ENCODE measurements at places on chromosomes 1 and 21. TPM values are rescaled to one million over a fixed set of nuclear protein-coding genes. Genes with fewer than 3 reads are reported as not detected.

The TNFRSF14 gene
- 0.66 TPM for total RNA-seq

GRCh38 chr1:26921126-26921539 lies 410 bp upstream of the NUDC start:
- H3K4me3 ChIP-seq, result peak overlapping the region; percentile 94
- H3K27me3 ChIP-seq, result no peaks in the 10 kb centered on the region
- peaks cover 9% of the 10 kb centered on the region for H3K4me1 ChIP-seq
- DNase-seq, result no peak
- peaks cover 10% of the 10 kb centered on the region for H3K36me3 ChIP-seq

DNA sequence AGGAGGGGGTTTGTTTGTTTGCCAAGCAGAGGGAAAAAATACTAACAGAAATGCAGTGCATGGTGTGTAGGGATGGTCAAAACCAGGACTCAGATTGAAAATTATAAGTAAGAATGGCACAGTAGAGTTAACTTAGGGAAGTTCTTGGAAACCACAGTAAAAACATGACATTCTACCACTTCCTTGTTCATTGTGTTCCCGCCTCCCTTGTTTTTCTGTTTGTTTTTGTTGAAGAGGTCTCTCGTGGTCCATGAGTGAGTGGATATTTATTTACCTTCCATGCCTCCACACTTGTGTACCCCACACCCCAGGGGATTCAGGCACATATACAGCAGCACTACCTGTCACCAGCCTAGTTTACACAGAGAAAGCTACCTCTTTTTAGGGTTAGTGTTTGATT lies 69.6 kb downstream of the OLFML2B start:
- no peaks in the 10 kb centered on the region for H3K4me1 ChIP-seq
- H3K27ac ChIP-seq, result no peak overlapping the region
- no peaks in the 10 kb centered on the region for H3K27me3 ChIP-seq
- H3K36me3 ChIP-seq, result no peaks in the 10 kb centered on the region
- DNase-seq, result no peak

GRCh38 chr1:155008015-155008941 lies 5.7 kb downstream of the ZBTB7B start:
- peaks cover 18% of the 10 kb centered on the region for H3K4me1 ChIP-seq
- H3K27me3 ChIP-seq, result no peaks in the 10 kb centered on the region
- no peaks in the 10 kb centered on the region for H3K36me3 ChIP-seq

- peaks cover under 1% of the 10 kb centered on the region for H3K4me1 ChIP-seq
- H3K4me3 ChIP-seq, result no peak overlapping the region
- H3K36me3 ChIP-seq, result no peaks in the 10 kb centered on the region
- no peak for DNase-seq
- no peak overlapping the region for H3K27ac ChIP-seq
Observed at GRCh38 chr1:54009406-54009805, 8.6 kb downstream of the LDLRAD1 start.

- H3K27me3 ChIP-seq, result no peaks in the 10 kb centered on the region
- H3K27ac ChIP-seq, result no peak overlapping the region
- no peak overlapping the region for H3K4me3 ChIP-seq
- no peaks in the 10 kb centered on the region for H3K4me1 ChIP-seq
- DNase-seq, result no peak
Observed at GRCh38 chr21:45861156-45861870, 120.3 kb upstream of the COL6A1 start.

- H3K4me3 ChIP-seq, result no peak overlapping the region
- no peak for DNase-seq
- peaks cover 19% of the 10 kb centered on the region for H3K27me3 ChIP-seq
- H3K27ac ChIP-seq, result no peak overlapping the region
Observed at GRCh38 chr21:41655259-41655658, 111.6 kb downstream of the RIPK4 start.

DNA sequence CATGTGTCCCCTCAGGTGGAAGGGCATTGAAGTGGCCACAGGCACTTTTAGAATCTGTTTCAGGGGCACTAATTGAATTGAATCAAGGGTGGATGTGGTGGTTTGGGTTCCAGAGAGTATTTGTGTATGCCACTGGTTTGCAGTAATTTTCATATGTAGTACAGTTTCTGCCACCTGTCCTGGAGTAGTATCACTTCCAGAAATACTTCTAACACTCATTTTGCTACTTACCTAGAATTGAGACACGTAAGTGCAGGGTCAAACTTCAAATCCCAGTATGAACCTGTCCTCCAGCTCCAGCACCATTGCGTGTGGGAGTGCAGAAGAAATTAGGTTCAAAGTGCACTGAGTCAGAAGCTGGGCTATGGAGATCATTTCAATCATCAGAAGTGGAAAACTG lies 26.8 kb downstream of the RSPH1 start:
- H3K4me3 ChIP-seq, result no peak overlapping the region
- H3K27me3 ChIP-seq, result no peaks in the 10 kb centered on the region
- H3K36me3 ChIP-seq, result no peaks in the 10 kb centered on the region
- DNase-seq, result no peak
- H3K4me1 ChIP-seq, result peaks cover 12% of the 10 kb centered on the region

GRCh38 chr1:179930867-179931266 lies 23.7 kb upstream of the CEP350 start:
- H3K4me1 ChIP-seq, result no peaks in the 10 kb centered on the region
- H3K4me3 ChIP-seq, result no peak overlapping the region
- H3K36me3 ChIP-seq, result no peaks in the 10 kb centered on the region
- no peak overlapping the region for H3K27ac ChIP-seq

The AKR7A3 gene
- total RNA-seq, result 1.7 TPM

The GJA4 gene
- total RNA-seq, result not detected

DNA sequence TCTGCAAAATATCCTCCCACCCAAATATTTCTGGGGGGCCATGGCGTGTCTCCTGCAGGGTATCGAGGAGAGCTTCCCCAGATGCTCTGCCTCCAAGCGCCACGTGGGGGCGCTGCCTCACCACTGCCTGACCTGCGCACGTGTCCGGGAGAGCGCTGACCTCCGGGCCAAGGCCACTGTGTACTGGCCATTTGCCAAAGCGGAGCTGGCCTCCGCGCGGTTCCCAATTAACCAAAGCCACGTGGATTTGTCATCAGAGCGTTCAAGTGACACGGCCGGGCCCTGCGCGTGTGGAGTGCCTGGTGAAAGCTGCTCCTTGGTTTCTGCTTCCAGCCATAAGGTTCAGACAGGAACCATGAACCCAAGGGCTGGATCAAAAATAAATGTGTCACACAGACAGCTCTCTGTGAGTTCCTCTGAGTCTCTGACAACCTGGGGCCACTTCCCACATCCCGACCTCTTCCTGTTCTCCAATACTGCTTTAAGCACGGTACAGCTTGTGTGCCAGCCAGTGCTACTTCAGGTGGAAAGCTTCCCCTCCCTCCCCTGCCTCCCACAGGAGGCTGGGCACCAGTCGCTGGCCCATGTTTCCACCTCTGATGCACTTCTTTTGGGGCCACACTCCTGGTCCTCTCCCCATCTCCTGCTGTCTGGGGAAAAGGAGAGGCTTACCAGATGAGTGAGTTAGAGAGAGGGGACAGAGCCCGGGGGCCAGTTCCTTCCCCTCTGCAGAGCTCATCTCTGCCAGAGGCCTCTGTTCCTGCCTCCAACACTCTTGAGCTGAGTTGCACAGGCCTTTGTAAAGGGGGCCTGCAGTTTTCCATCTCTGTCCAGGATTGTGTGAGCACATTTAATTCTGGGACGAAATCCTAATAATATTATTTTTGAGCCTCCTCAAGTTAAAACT lies 26.1 kb downstream of the ZP4 start:
- no peak for DNase-seq
- H3K4me1 ChIP-seq, result no peaks in the 10 kb centered on the region
- no peaks in the 10 kb centered on the region for H3K36me3 ChIP-seq

DNA sequence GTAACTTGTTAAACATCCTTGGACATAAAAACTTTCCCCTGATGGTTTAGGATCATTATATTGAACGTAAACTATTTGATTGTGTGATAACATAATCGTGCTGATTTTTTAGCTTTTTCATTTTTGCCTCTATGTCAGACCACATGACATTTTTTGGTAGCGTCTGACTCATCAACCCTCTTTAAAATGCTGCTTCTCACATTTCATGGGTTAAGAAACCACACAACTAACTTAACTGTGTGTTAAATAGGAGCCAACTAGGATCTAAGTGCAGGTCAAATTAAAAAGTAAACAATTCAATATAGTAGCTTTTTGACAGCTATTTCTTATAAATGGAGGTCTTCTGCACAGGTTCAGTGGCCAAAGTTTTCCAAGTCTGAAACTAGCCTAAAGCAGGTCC lies 9.8 kb downstream of the BTG3 start:
- H3K27ac ChIP-seq, result no peak overlapping the region
- no peak for DNase-seq
- H3K36me3 ChIP-seq, result peaks cover 63% of the 10 kb centered on the region
- H3K4me3 ChIP-seq, result no peak overlapping the region
- H3K4me1 ChIP-seq, result no peaks in the 10 kb centered on the region

DNA sequence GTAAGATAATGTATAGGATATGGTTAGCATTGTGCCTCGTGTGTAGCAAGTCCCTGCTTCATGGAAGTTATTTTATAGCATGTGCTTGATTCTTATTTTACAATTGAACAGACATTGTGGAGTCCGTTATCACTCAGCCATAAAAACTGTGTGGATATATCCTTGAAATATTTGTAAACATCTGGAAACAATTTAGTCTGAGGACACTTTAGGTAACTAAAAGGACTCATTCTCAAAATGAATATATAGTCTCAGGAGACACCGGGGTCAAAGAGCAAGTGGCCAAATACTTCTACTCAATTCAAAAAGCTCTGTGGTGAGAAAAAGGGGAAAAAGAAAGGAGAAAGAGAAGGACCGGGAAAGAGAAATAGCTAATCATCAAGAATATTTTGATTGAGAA lies 23.7 kb downstream of the PRRX1 start:
- no peak overlapping the region for H3K4me3 ChIP-seq
- no peak for DNase-seq
- no peaks in the 10 kb centered on the region for H3K27me3 ChIP-seq

GRCh38 chr21:42545745-42546144 lies 32.1 kb downstream of the SLC37A1 start:
- H3K27ac ChIP-seq, result no peak overlapping the region
- no peaks in the 10 kb centered on the region for H3K27me3 ChIP-seq
- no peak overlapping the region for H3K4me3 ChIP-seq

The TMEM9 gene
- 66.3 TPM for total RNA-seq

- no peaks in the 10 kb centered on the region for H3K4me1 ChIP-seq
- no peaks in the 10 kb centered on the region for H3K36me3 ChIP-seq
- H3K27me3 ChIP-seq, result no peaks in the 10 kb centered on the region
- no peak overlapping the region for H3K27ac ChIP-seq
Observed at GRCh38 chr1:230283678-230284077, 142.5 kb downstream of the PGBD5 start.

- H3K27ac ChIP-seq, result no peak overlapping the region
- H3K4me1 ChIP-seq, result no peaks in the 10 kb centered on the region
- no peaks in the 10 kb centered on the region for H3K27me3 ChIP-seq
- DNase-seq, result no peak
- no peak overlapping the region for H3K4me3 ChIP-seq
- no peaks in the 10 kb centered on the region for H3K36me3 ChIP-seq
Observed at GRCh38 chr1:72938408-72938807, 656.1 kb upstream of the NEGR1 start.

DNA sequence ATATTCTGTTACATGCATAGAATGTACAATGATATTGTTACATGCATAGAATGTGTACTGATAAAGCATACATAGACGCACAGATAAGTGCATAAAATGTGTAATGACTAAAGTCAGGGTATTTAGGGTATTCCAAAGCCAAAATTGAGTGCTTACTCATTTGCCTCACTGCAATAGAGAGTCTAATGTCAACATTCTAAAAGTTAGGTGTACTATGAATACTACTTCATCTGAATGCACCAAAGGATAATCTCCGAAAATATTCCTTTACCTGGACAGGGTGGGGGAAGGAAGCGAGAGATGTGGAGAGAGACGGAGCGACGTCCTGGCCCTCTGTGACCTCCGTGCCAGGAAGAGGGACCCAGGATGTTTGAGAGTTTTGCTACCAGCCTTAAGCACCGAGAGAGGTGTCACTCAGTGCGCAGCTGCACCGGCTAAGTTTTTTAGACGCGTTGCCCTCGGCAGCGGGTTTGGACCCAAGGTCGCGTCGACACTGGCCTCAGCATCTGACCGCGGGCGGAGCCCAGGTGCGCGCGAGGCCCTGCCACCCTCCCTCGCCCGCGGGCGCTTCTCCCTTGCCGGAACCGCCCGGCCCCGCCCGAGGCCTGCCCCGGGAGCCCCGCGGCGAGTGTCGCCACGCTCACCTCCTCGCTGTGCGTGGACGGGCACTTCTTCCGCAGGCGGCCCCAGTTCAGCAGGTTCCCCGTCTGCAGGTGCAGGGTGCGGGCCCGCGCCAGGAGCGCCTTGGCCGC lies 660 bp downstream of the GCLM start:
- peaks cover 34% of the 10 kb centered on the region for H3K4me1 ChIP-seq
- peak overlapping the region; percentile 88 for H3K27ac ChIP-seq
- no peaks in the 10 kb centered on the region for H3K36me3 ChIP-seq

DNA sequence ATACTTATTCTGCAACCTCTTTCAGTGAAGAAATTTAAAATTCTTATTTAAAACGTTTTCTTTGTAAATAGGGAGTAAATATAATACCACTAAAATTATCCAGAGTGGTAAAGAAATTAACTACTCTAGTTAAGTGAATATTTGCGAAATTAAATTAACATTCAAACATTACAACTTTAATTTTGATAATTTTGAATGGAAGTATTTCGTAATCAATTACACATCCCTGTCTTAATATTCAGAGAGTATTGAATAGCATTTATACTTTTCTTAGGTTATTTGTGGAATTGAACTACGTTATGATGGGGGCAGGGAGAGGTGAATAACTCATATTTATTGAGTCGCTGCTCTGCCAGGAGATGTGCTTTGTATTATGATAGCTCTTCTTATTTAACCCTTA lies 96.3 kb upstream of the KIF26B start:
- no peaks in the 10 kb centered on the region for H3K4me1 ChIP-seq
- no peak overlapping the region for H3K27ac ChIP-seq
- H3K27me3 ChIP-seq, result no peaks in the 10 kb centered on the region
- no peak overlapping the region for H3K4me3 ChIP-seq
- no peaks in the 10 kb centered on the region for H3K36me3 ChIP-seq
- DNase-seq, result no peak

The DTL gene
- total RNA-seq, result 41.0 TPM

GRCh38 chr1:97378596-97378995 lies 542.2 kb downstream of the DPYD start:
- peaks cover 6% of the 10 kb centered on the region for H3K4me1 ChIP-seq
- H3K27me3 ChIP-seq, result no peaks in the 10 kb centered on the region

GRCh38 chr1:67347688-67348472 lies 40.2 kb downstream of the IL12RB2 start:
- H3K4me3 ChIP-seq, result no peak overlapping the region
- no peak overlapping the region for H3K27ac ChIP-seq
- no peaks in the 10 kb centered on the region for H3K4me1 ChIP-seq
- no peaks in the 10 kb centered on the region for H3K27me3 ChIP-seq
- peak; percentile 54 for DNase-seq
- H3K36me3 ChIP-seq, result no peaks in the 10 kb centered on the region

DNA sequence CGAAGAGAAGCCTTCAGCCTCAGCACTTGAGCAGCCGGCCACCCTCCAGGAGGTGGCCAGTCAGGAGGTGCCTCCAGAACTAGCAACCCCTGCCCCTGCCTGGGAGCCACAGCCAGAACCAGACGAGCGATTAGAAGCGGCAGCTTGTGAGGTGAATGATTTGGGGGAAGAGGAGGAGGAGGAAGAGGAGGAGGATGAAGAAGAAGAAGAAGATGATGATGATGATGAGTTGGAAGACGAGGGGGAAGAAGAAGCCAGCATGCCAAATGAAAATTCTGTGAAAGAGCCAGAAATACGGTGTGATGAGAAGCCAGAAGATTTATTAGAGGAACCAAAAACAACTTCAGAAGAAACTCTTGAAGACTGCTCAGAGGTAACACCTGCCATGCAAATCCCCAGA lies 78.4 kb downstream of the PRDM2 start:
- H3K27me3 ChIP-seq, result no peaks in the 10 kb centered on the region
- no peak for DNase-seq
- H3K4me3 ChIP-seq, result no peak overlapping the region
- no peaks in the 10 kb centered on the region for H3K4me1 ChIP-seq
- H3K27ac ChIP-seq, result no peak overlapping the region
- peaks cover 16% of the 10 kb centered on the region for H3K36me3 ChIP-seq

Data from HCT116 (cell line).